ENCODE measurements at places on chromosomes 12 and 14.

DNA sequence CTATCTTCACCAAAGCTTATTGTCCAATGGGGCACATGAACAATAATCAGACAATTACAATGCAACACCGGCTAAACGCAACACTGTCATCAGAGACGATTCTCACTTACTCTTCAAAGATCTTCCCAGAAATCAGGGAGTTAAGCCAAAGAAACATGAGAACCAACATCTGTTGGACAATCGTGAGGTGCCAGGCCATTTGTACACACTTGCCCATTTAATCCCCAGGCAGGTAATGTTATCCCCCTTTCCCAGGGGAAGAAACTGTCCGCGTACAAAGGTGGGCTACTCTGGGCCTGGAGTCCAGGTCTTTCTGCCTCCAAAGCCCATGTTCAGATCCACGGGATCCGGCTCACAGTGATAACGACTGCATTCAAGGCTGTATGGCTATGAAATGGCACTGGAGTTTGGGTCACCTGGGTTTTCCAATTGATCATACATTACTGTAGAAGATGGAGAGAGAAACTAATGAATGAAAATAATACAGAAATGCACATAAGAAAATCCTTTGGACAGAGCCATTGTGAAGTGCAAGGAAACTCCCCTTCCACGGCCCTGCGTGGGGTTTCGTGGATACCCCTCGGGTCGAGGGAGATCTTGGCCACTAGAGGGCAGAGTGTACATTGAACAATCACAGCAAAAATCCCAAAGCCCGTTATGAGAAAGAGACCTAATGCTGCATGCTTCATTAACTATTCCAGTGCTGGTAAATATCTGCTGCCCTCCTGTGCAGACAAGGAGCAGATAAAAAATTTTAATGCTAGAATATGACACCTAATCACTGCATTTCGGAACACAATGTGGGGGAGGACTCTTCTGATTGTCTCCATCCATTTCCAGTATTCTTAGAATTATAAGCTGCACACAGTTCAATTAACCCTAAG, 111.4 kb downstream of the EGLN3 start:
- no peak overlapping the region for H3K4me3 ChIP-seq
- no peaks in the 10 kb centered on the region for H3K36me3 ChIP-seq
- no peak overlapping the region for H3K27ac ChIP-seq
- H3K27me3 ChIP-seq = no peaks in the 10 kb centered on the region
- no peaks in the 10 kb centered on the region for H3K4me1 ChIP-seq
- peak; percentile 16 for DNase-seq

GRCh38 chr14:104223101-104224041, 85.0 kb downstream of the KIF26A start:
- no peak overlapping the region for H3K27ac ChIP-seq
- no peak for DNase-seq

- no peak overlapping the region for H3K27ac ChIP-seq
- DNase-seq = no peak
- no peaks in the 10 kb centered on the region for H3K4me1 ChIP-seq
- no peaks in the 10 kb centered on the region for H3K36me3 ChIP-seq
- H3K4me3 ChIP-seq = no peak overlapping the region
Measured at GRCh38 chr12:132108211-132108832, 35.8 kb downstream of the DDX51 start.

- no peak overlapping the region for H3K27ac ChIP-seq
- H3K4me3 ChIP-seq = no peak overlapping the region
- H3K4me1 ChIP-seq = no peaks in the 10 kb centered on the region
- no peaks in the 10 kb centered on the region for H3K36me3 ChIP-seq
- H3K27me3 ChIP-seq = no peaks in the 10 kb centered on the region
Measured at GRCh38 chr14:103066399-103066798, 9.1 kb upstream of the CDC42BPB start.

- DNase-seq = no peak
- no peaks in the 10 kb centered on the region for H3K36me3 ChIP-seq
- peaks cover 43% of the 10 kb centered on the region for H3K4me1 ChIP-seq
- H3K4me3 ChIP-seq = no peak overlapping the region
- H3K27me3 ChIP-seq = no peaks in the 10 kb centered on the region
Measured at GRCh38 chr12:123078120-123078465, 72.8 kb downstream of the PITPNM2 start.

GRCh38 chr12:8065991-8066594, at the start of gene C3AR1:
TSS of gene C3AR1 (minus strand) at chr12:8066359. CDS start at chr12:8060185, 6,174 bp downstream.
- peak; percentile 69 for DNase-seq
- no peaks in the 10 kb centered on the region for H3K36me3 ChIP-seq
- peak within 1 kb of the TSS; percentile 32 for H3K27ac ChIP-seq
- H3K27me3 ChIP-seq = no peaks in the 10 kb centered on the region
- peak within 1 kb of the TSS; percentile 24 for H3K4me3 ChIP-seq

GRCh38 chr12:13275241-13276085, 78.9 kb downstream of the EMP1 start:
- H3K36me3 ChIP-seq = no peaks in the 10 kb centered on the region
- no peaks in the 10 kb centered on the region for H3K4me1 ChIP-seq

GRCh38 chr12:41981013-41981412, 163.7 kb downstream of the GXYLT1 start:
- H3K4me3 ChIP-seq = no peak overlapping the region
- H3K4me1 ChIP-seq = no peaks in the 10 kb centered on the region
- H3K27ac ChIP-seq = no peak overlapping the region

DNA sequence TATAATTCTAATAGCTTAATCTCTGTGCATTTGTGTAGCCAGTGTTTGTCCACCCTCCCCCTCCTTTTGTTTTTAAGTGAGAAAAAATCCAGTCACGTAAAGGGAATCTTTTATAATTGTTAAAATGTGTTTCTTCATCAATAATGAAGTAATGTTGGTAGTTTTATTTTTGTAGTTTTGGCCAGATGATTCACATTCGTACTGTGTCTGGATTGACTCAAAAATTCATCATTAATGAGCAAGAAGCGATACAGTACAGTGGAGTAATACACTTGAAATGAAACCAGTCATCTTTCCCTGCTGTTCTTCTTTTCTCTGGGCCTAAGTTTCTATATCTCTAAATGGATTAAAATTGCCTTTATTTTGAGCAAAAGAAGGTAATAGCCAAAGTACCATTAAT, 86.5 kb downstream of the SRGAP1 start:
- DNase-seq = no peak
- no peaks in the 10 kb centered on the region for H3K4me1 ChIP-seq
- H3K27ac ChIP-seq = no peak overlapping the region
- H3K27me3 ChIP-seq = no peaks in the 10 kb centered on the region
- no peak overlapping the region for H3K4me3 ChIP-seq
- H3K36me3 ChIP-seq = no peaks in the 10 kb centered on the region

GRCh38 chr14:80957613-80958012, 2.2 kb downstream of the TSHR start:
- no peak overlapping the region for H3K4me3 ChIP-seq
- H3K36me3 ChIP-seq = no peaks in the 10 kb centered on the region
- H3K4me1 ChIP-seq = peaks cover 19% of the 10 kb centered on the region
- no peaks in the 10 kb centered on the region for H3K27me3 ChIP-seq
- no peak for DNase-seq

GRCh38 chr12:108638997-108639822, 5.5 kb upstream of the SELPLG start:
- no peak overlapping the region for H3K27ac ChIP-seq
- no peak overlapping the region for H3K4me3 ChIP-seq
- no peaks in the 10 kb centered on the region for H3K36me3 ChIP-seq
- DNase-seq = no peak
- no peaks in the 10 kb centered on the region for H3K27me3 ChIP-seq

DNA sequence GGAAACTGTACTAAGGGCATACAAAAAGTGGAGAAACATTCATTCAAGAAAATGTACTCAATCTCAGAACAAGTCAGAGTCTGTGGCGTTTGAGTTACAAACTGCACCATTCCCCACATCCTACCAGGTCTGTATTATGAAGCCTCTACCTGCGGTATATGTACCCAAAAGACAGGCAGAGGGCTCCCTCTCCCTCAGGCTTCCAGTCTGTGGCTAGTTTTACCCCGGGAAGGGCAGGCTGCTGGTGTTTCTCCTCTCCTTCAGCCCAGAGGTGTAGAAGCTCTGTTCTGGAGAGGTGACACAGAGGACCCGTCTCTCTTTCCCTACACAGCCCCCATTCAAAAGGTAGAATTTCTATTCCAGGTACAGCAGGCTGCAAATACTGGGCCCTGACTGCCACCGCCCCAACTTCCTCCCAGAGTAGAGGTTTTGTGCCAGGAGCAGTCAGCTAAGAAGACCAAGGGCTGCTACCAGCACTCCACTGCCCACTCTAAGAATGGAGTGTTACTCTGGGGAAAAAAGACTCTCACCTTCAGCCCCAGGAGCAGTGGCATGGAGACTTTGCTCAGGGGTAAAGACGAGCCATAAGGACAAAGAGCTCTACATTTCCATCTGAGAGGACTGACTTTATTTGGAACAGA, 39.4 kb downstream of the PARP11 start:
- no peaks in the 10 kb centered on the region for H3K27me3 ChIP-seq
- H3K36me3 ChIP-seq = no peaks in the 10 kb centered on the region
- no peak overlapping the region for H3K27ac ChIP-seq

DNA sequence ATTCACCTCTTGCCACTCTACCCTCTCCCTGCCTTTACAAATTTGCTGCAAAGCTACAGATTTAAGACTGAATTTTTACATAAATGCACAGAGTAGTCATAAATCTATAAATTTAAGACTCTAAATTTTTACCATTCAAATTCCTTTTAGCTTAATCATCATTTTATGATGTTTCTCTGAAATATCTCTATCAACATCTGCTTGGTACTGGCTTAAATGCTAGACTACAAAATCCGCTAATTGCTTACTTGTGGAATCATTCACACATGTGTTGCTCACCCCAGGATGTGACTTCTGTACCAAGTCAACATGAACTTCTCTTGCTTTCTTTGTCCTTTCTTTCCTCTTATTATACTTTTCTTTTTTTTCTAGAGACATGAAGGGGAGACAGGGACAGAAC, 109.2 kb downstream of the GALC start:
- no peak overlapping the region for H3K4me3 ChIP-seq
- H3K36me3 ChIP-seq = no peaks in the 10 kb centered on the region
- no peak for DNase-seq
- H3K27me3 ChIP-seq = no peaks in the 10 kb centered on the region
- no peak overlapping the region for H3K27ac ChIP-seq

GRCh38 chr12:52650520-52651081, 1.4 kb downstream of the KRT2 start:
- H3K27me3 ChIP-seq = no peaks in the 10 kb centered on the region
- H3K4me1 ChIP-seq = peaks cover 43% of the 10 kb centered on the region
- DNase-seq = no peak
- no peaks in the 10 kb centered on the region for H3K36me3 ChIP-seq

DNA sequence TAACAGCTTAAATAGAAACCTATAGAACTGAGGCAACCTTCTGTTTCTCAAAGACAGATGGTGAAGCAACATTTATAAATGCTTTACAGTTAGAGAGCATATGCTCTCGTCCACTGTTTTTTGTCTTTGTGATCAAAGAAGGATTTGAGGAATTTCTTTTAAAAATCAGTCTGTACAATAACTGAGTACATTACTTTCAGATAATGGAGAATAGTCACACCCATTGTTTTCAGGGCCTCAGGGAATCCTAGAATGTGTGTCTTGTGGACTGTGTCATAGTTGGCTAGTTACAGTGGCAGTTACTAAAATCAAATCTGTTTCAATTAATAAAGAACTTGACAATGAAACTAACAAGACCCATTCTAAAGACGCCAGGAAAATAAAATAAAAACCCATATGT, 107.9 kb downstream of the PRKCH start:
- no peak for DNase-seq
- H3K27ac ChIP-seq = no peak overlapping the region
- no peak overlapping the region for H3K4me3 ChIP-seq

- no peaks in the 10 kb centered on the region for H3K36me3 ChIP-seq
- no peak overlapping the region for H3K4me3 ChIP-seq
- no peaks in the 10 kb centered on the region for H3K4me1 ChIP-seq
- no peak for DNase-seq
Measured at GRCh38 chr14:90850487-90850886, 34.3 kb upstream of the TTC7B start.

DNA sequence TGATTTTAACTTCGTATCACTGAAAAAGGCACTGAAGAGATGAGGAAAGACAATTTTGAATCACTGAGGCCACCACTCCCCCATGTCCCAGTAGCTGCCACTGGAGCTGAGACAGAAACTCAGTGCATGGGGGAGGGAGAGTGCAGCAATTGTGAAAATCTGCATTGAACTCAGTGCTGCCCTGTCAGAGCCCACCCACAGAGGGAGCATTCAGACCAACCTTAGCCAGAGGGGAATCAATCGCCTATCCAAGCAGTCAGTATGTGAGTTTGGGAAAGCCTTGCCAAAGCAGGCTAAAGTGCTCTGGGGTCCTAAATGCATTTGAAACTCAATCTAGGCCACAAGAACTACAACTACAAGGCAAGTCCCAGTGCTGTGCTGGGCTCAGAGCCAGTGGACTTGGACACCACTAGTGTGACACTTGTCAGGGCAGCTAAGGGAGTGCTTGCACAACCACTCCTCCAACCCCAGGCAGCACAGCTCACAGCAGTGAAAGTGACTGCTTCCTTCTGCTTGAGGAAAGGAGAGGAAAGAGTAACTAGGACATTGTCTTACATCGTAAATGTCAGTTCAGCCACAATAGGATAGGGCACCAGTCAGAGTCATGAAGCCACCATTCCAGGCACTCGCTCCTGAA, 13.3 kb downstream of the RNASE3 start:
- DNase-seq = no peak
- H3K4me3 ChIP-seq = no peak overlapping the region
- no peaks in the 10 kb centered on the region for H3K36me3 ChIP-seq
- no peaks in the 10 kb centered on the region for H3K27me3 ChIP-seq
- H3K4me1 ChIP-seq = no peaks in the 10 kb centered on the region

- no peak for DNase-seq
- no peak overlapping the region for H3K27ac ChIP-seq
- H3K27me3 ChIP-seq = no peaks in the 10 kb centered on the region
- no peak overlapping the region for H3K4me3 ChIP-seq
Measured at GRCh38 chr14:85959063-85959462, 429.1 kb downstream of the FLRT2 start.

DNA sequence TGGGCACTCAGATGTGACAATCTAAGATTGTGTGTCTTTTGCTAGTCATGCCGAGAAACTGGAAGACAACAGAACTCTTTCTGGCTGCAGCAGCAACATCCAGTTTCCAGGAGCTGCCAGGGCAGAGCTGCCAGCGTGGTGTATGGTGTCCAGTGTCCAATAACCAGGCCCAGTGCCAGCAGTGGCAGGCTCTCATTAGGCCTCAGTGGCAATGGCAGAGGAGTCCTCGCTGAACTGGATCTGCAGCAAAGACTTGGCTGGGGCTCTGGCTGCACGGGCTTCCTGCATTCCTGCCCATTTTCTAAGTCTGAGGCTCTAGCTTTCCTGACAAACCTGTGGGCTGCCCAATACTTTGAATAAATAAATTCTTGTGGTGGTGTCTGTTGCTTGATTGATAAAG, 26.2 kb upstream of the PPM1A start:
- no peaks in the 10 kb centered on the region for H3K36me3 ChIP-seq
- H3K4me3 ChIP-seq = no peak overlapping the region
- no peaks in the 10 kb centered on the region for H3K27me3 ChIP-seq
- H3K4me1 ChIP-seq = no peaks in the 10 kb centered on the region
- no peak overlapping the region for H3K27ac ChIP-seq
- DNase-seq = no peak

All from CD8-positive, alpha-beta memory T cell (primary cell).